Stimulated activated CD8-positive, alpha-beta memory T cell treated with anti-CD3 and anti-CD28 coated beads, Interleukin-7, amount 100 ng/mL, for 48 hours (primary cell): ENCODE measurements at places on chromosomes 1 and 21.

DNA sequence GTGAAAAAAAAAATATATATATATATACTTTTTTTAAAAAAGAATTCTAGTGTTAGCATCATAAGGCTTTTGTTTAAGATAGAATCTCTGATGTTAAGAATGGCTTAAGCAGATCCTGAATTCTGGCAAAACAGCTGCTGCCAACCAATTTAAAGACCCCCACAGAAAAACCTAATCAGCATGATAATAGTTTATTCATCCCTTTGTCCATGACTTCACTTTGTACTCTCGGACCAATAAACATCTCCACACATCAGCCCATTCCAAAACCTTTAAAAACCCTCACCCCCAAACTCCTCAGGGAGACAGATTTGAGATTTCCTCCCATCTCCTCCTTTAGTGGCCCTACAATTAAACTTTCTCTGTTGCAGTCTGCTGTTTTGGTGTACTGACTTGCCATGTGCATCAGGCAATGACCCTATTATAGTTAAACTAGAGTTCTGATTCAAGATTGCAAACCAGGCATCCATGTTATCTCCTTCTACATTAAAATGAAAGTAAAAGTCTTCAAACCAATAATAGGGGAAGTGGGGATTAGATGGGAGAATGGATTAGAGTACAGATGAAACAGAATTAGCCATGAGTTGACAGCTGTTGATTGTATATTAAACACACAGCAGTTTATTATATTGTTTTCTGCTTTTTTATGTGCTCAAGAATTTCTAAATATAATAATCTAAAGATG is 9.8 kb upstream of the PHTF1 start:
- no peak for DNase-seq

DNA sequence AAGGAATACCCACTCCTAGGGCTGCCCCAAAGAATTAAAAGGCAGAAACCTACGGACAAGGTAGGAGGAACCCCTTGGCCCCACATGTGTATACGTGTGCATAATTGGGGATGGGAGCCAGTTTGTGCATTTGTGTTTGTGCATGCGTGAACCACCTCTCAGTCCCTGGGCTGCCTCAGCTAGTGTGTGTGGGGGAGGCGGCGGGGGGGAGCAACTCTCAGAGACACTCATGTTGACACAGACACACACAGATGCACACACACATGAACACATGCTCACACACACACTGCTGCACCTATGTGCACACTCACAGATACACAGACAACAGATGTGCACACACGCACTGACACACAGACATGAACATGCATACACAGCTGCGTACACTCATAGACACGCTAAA is 5.1 kb downstream of the LDLRAD1 start:
- DNase-seq, result no peak

DNA sequence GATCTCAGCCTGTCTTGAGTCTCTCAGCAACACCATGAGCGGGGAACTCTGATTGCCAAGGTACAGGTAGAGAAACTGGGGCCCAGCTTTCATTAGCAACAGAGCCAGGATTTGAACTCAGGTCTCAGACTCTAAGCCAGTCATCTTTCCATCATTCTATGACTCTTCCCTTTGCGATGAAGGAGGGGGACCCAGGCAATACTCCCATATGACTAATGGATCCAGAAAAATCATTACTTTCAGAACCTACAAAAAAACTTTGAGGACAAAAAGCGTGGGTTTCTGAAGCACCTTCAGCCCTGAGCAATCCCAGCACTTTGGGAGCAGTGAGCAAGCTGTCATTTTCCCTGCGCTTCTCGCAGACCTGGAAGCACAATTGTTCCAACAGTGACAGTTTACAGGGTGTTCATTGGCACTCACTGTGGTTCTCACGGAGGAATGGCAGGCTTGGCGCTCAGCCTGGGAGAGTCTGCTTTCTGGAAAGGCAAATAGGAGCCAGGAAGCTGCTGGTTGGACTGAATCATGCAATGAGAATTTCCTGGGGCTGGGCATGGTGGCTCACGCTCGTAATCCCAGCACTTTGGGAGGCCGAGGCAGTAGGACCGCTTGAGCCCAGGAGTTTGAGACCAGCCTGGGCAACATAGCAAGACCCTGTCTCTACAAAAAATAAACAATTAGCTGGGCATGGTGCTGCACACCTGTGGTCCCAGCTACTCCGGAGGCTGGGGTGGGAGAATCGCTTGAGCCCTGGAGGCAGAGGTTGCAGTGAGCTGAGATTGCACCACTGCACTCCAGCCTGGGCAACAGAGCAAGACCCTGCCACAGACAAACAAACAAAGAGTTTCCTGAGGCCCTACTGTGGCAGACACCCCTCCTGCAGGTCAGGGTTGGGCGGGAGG is 40.1 kb downstream of the SLC2A7 start:
- no peak for DNase-seq

DNA sequence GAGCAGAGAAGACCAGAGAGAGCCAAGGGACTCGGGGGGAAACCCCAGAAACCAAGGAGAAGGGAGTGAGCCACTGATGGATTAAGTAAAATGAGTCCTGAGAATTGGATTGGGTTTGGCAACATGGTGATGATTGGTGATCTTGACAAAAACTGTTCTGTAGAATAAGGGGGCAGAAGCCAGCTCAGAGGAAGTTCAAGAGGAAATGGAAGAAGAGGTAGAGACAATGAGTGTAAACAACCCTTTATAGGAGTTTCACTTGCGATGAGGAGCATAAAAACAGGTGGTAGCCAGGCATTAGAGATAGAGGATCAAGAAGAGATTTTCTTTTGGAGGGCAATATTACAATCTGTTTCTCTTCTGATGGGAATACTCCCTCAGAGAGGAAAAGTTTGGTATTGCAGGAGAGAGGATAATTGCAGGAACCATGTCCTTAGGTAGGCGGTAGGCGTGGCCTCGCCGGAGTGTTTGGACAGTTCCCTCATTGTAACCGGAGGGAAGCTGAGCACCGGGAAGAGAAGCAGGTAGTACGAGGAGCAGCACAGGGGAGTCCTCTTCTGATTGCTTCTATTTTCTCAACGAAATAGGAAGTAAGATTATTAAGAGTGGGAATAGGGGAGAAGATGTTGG is 68.4 kb upstream of the TENT5C start:
- no peak for DNase-seq

GRCh38 chr1:66557157-66557556 is 23.2 kb downstream of the SGIP1 start:
- DNase-seq, result no peak

GRCh38 chr1:226172589-226172988 is 14.0 kb downstream of the ACBD3 start:
- no peak for DNase-seq

DNA sequence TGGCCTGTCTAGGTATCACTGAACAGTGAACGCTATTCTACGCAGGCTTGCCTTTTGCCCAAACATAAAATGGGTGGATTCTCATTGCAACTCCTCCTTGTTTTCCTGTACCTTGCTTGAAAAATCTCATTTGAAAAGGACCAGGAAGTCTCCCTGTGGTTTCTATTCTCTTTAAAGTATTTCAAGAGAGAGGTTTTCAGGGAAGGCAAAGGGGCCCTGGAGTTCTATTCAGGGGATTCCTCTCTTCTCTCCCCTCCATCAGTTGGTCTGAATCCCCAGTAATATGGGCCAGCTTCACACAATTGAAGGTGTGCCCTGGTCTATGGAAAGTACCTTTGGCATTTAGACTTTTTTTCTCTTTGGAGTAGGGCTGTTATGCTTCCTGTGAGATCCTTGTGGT is 311.3 kb downstream of the RGS7 start:
- DNase-seq, result no peak

DNA sequence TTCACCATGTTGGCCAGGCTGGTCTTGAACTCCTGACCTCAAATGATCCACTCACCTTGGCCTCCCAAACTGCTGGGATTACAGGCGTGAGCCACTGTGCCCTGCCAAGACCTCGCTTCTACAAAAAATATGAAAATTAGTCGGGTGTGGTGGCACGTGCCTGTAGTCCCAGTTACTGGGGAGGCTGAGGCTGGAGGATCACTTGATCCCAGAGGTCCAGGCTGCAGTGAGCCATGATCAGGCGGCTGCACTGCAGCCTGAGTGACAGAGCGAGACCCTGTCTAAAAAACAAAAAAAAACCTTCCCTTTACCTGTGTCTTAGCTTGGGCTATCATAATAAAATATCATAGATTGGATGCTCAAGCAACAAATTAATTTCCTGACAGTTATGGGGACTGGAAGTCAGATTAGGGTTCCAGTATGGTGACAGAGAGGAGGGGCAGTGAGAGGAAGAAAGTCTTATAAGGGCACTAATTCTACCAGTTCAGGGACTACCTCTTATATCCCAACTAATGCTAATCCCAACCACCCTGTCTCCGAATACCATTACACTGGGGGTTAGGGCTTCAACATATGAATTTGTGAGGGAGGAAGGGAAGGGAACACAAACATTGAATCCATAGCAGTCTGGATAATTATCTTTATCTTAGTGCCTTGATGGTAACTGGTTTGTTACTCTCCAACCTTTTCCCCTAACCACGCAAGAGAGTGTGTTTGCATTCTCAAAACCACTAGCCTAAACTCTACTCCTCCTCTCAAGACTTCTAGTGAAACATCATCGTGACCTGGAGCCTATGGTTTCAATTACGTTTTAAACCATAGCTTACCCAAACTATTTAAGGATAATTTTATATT is 1.0 kb upstream of the NAXE start:
- DNase-seq, result no peak

GRCh38 chr1:31985430-31985829 is 28.2 kb upstream of the KHDRBS1 start:
- DNase-seq, result no peak

DNA sequence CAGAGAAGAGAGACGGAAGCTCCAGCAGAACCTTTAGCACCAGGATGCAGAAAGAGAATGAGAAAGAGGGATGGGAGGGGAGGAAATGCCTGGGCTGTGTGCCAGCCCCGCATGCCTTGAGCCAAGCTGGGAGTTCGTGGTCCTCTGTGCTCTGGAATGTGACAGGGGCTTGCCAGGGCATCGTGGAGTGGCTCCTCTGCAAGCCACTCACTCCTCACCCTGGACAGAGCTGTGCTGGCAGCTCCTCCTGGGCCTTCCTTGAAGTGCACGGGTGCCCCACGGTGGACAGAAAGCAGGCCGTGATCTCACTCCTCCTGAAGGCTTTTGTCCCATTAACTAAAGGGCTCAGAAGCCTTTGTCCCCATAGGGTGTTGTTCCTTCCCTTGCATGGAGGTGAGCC is 34.8 kb upstream of the PRELP start:
- DNase-seq, result no peak

- no peak for DNase-seq
Observed at GRCh38 chr1:74652711-74653139, 20.9 kb downstream of the ERICH3 start.
